ENCODE measurements at places on chromosomes 7 and 10.

- peak; percentile 58 for DNase-seq
Observed at GRCh38 chr7:98137826-98138151, 31.1 kb downstream of the LMTK2 start.

GRCh38 chr7:141381794-141382427, 169.3 kb upstream of the AGK start:
- no peak for DNase-seq

DNA sequence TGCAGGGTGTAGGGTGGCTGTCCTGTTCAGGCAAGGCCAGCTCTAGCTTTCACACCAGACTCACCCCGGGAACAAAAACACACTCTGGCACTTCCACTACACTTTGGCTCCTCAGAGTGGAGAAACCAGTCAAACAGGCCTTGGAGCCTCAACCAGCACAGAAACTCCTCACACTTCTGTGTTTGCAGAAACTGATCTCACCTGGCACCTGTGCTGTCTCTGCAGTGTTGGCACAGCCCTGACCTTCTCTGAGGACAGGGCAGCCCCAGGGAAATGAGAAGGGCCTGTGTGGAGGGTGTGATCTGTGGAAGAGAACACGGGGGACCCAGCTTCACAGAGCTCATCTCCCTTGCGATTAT, 4.1 kb upstream of the CALML5 start:
- no peak for DNase-seq

DNA sequence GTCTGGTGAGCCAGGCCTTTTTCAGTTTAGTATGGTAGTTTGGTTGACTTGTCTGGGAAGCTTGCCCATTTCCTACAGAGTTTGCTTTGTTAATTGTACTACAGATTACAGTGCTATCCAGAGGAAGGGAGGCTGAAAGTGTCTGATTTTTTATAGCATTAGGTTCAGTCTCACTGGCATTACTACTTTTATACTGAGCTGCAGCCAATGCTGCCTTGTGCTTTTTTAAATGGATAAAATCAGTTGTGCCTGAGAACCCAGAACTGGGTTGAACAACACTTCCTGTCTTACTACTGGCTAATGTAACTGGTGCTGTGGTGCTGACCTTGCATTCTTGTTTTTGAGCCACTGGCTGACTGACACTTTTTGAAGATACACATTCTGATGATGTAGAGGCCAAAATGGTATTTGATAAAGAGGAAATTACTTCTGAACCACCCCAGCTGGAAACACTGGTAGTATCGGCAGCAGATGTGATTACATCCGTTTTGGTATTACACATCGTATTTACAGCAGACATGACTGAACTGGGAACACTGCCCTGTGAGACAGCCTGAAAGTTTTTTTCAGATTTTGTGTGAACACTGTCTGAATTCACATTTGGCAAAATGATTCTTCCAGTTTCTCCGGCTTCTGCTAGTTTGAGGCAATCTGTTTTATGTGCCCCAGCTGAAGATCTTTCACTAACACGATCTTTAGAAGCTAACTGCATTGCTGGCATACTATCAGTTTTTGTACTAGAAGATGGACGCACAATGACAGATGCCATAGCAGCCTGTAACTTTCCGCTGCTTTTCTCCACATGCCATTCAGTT, 74.1 kb downstream of the NRBF2 start:
- no peak for DNase-seq

- DNase-seq = no peak
Observed at GRCh38 chr7:154789404-154789803, 213.5 kb downstream of the PAXIP1 start.

GRCh38 chr7:3415861-3416312, 114.8 kb downstream of the SDK1 start:
- no peak for DNase-seq

DNA sequence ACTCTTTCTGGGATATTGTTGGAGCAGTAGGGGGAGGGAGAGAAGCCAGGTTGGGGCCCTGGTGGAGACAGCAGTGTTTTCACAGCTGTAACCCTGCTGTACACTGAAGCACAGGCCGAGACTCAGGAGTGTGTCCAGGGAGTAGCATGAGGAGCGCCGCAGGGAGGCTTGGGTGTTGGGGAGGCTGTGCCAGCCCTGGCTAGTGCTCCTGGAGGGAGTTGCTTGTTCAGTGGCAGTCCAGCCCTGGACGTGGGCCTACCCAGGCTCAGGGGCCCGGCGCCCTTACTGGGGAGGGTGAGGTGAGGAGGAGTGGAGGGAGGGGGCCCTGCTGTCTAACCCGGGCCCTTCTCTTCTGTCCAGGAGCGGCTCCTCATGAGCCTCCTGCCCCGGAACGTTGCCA, 35.9 kb downstream of the ADCY1 start:
- no peak for DNase-seq

DNA sequence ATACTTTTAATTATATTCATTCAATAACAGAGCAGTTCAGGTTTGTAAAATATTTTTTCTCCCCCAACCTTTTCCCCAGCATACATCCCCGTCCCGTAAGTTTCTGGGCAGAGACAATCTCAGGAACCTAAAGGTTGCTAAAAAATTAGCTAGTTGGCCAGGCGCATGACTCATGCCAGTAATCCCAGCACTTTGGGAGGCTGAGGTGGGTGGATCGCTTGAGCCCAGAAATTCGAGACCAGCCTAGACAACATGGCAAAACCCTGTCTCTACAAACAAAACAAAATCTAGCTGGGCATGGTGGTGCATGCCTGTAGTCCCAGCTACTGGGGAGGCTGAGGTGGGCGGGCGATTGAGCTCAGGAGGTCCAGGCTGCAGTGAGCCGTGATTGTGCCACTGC, 40.2 kb downstream of the TCF7L2 start:
- no peak for DNase-seq

DNA sequence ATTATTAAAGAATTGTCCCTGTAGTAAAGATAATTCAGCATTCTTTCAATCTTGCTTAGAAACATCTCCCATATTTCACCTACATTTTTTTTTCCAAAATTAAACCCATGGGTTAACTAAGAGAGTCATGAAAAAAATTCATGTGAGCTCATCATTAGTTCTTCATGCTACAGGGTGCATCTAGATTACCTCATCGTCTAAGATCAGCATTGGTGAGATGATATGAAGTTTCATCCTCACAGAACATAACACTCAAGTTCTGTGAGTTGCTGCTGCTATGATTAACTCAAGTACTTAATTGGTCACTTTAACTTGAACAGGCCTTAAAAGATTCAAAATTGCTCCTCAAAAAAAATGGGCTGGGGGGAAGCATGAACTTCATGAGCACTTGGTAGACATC, 50.0 kb downstream of the RAB11FIP2 start:
- DNase-seq = no peak

DNA sequence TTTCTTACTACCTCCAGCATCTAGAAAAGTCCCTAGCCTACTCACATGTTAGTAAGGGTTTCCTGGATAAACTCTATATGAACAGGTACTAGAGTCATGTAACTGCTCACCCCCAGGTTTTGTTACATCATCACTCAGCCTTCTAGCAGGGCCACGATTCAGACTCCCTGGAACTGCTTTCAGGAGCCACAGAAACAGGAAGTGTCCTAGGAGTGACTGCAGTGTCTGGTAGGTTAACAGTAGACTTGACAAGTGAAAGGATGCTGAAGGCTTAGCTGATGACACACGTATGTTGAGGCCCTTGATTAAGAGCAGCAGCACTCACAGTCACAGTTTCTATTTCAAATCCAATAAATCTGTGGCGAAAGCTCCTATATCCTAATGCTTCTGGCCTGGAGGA, 101.2 kb downstream of the DNMBP start:
- DNase-seq = no peak

- DNase-seq = no peak
Observed at GRCh38 chr10:15898046-15898445, 37.7 kb upstream of the MINDY3 start.

DNA sequence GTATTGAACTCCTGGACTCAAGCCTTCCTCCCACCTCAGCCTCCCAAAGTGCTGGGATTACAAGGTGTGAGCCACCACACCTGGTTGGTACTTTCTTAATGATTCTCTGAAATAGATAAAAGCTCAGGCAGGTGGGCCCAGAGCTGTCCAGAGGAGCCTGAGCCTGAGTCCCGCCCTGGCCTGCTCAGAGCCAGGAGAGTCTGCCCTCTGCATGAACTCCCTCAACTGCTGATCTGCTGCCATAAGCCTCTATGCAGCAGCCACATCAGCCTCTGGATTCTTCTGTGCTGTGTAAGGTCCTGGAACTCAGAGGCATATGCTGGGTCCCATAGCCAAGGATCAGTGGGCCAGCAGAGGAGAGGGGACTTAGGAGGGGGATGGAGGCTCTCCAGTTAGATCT, 23.1 kb upstream of the DDIT4 start:
- no peak for DNase-seq

- peak; percentile 52 for DNase-seq
Observed at GRCh38 chr7:85030893-85031292, 156.0 kb downstream of the SEMA3D start.
